ENCODE measurements at places on chromosomes 1 and 21.

- no peak for DNase-seq
These were observed 2.3 kb downstream of the KRTCAP2 start for GRCh38 chr1:155170806-155171205.

DNA sequence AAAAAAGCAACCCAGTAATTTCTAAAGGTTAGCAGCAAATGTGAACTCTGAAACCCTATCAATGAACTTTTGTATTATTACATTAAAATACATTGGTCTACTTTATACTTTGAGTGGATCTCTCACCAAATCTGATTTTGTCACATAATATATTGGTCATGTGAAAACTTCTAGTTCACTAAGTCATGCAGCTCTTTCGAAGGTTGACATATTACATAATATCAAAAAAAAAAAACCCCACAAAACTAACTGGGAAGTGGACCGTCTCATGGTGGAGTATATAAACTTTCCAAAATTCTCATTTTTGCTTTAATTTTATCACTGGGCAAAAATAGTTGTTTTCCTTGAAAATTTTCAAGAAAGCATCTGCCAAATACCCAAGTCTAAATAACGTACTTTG lies 50.4 kb downstream of the GATAD2B start:
- DNase-seq, result no peak

DNA sequence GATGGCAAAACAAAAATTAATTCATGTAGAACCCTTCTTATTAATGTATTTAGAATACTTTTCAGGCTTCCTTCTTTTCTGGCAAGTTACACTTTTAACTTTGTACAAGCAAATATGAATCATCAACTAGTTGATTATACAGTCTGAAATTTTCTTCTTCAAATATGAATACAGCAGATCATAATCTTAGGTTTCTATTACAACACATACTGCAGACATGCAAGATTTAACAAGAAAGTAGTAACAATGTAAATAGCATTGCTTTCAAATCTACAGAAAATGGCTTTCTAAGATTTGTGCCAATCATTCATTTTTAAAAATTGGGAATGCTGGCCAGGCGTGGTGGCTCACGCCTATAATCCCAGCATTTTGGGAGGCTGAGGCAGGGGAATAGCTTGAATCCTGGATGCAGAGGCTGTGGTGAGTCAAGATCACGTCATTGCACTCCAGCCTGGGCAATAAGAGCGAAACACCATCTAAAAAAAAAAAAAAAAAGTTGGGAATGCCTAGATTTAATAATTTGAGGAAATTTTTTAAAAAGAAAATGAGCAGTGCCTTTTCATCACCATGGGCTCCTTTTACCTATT lies 68.4 kb upstream of the DPYD start:
- no peak for DNase-seq

DNA sequence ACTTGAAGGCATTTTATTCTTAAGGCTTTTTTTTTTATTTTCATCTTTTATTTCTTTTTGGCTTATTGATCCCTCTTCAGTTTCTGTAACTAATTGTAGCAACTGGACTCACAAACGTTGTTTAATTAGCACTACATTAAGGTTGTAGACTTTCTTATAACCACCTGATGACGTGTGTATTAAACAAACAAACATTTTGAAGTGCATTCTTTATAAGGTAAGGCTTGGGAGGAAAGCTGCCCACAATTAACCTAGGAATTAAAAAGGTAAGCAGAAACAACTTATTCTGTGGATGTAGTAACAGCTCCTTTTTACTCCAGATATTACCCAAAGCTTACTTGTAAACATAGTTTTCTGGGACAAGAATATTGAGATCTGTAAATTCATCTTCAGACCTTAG lies 55.0 kb downstream of the CAMSAP2 start:
- no peak for DNase-seq

DNA sequence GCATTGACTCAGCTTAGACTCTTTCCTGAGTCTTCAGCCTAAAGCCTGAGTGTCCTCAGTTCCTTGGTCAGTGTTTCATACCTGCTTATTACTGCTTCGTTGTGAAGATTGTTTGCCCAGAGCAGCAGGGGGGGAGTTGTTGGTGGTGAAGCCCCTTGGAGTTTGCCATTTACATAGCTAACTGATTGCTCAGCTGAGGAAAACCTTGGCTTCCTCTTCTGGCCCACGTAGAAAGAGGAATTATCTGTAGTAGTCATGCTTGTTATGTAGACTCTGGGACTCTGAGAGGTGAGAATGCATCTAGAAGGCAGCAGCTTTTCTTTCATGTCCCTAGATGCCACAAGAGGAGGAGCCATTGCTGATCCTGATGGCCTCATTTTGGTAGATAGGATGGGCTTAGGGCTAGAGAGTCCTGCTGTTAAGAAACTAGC lies 125.9 kb downstream of the MAST2 start:
- no peak for DNase-seq

DNA sequence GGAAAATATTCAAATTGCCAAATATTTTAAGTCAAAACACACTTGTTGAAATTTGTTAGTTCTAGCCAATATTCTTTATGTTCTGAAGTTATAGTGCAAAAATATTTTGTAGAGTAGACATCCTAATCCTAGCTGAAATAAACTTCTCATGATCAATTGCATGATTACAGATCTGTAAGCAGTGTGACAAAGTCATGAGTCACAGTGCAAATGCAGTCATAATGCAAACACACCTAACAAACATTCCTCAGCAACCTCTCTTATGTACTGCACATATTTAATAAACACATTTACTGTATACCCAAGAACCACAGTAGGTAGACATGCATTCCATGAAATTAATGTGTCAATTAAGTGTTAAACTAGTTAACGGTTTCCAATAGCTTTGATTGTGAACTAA lies 1857.4 kb downstream of the NCAM2 start:
- DNase-seq, result no peak

- DNase-seq, result no peak
These were observed 14.4 kb downstream of the FRRS1 start for GRCh38 chr1:99751877-99752504.

- DNase-seq, result no peak
These were observed 215.7 kb downstream of the PLA2G4A start for GRCh38 chr1:187044411-187044810.

- no peak for DNase-seq
These were observed 56.2 kb downstream of the NTNG1 start for GRCh38 chr1:107196973-107197562.

GRCh38 chr1:195482137-195482536 lies 1126.1 kb downstream of the KCNT2 start:
- DNase-seq, result no peak
